ENCODE measurements at places on chromosomes 6 and 20. TPM values are rescaled to one million over a fixed set of nuclear protein-coding genes. Genes with fewer than 3 reads are reported as not detected.
A peak's percentile ranks its signal among the peaks of the same experiment; 100 is the strongest.

Gene KIFC1
- 11.6 TPM for total RNA-seq

- no peak for DNase-seq
Observed at GRCh38 chr20:21105429-21106170, 558 bp downstream of the LINC00237 start.

DNA sequence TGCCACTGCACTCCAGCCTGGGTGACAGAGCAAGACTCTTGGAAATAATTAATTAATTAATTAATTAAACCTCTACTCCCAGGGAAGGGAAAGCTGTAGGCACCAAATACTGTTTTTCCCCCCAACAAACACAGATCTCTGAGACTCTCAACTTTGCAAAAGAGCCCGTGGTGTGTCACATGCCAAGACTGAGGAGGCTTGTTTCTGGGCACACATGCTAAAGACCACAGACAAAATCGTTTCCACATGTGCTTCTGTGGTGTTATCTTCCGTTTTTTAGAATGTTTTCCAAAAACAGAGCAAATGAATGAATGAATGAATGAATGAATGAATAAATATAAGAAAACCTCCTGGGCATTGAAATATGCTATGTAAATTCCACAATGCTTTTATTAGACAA, 55.6 kb upstream of the ATXN1 start:
- no peak for DNase-seq

DNA sequence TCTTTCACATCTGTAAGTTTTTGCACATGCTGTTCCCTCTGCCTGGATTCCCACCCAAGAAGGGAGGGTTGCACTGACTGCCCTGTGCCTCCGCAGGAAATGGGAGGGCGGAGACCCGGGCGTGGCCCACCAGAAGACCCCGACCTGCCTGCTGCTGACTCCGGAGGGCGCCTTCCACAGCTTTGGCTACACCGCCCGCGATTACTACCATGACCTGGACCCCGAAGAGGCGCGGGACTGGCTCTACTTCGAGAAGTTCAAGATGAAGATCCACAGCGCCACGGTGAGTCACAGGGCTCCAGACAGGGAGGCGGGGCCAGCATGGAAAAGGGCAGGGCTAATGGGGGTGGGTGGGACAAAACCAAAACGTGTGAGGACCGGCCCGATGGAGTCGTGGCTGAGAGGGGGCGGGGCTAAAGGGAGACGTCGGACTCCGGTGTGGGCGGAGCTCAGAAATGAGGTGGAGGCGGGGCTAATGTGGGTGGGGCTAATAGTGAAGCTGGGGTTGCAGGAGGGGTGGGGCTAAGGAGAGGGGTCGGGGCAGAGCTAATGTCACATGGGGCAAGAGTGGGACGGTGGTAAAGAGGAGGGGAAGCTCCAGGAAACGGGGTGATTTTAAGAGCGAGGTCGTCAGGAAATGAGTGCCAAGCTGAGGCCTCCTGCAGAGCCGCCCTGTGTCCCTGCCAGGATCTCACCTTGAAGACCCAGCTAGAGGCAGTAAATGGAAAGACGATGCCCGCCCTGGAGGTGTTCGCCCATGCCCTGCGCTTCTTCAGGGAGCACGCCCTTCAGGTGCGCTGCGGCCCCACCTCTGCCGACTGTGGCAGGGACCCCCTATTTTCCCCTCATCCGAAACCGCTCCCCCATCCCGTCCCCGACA, 12.6 kb downstream of the HSPA12B start:
- DNase-seq: no peak

DNA sequence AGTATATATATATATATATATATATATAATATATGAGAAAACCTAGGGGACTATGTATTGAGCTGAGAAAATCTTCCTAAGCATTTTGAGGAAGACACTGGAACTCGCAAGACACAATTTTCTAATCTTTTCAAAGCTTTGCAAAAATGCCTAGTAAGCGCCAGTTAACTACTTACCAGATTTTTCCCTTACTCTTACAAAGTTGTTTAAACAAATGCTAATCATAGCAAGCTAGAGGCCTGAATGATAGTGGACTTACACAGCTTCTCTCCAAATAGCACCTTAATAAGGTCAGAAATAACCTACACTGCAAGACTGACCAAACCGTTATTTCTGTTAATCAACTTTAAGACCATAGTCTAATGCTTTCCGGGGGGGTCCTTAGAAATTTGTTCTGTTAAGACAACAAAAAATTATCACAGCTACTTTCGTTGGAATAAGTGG, 56.1 kb upstream of the HFE start:
- DNase-seq: no peak

GRCh38 chr6:75611702-75612375, 10.2 kb downstream of the SENP6 start:
- DNase-seq: no peak

DNA sequence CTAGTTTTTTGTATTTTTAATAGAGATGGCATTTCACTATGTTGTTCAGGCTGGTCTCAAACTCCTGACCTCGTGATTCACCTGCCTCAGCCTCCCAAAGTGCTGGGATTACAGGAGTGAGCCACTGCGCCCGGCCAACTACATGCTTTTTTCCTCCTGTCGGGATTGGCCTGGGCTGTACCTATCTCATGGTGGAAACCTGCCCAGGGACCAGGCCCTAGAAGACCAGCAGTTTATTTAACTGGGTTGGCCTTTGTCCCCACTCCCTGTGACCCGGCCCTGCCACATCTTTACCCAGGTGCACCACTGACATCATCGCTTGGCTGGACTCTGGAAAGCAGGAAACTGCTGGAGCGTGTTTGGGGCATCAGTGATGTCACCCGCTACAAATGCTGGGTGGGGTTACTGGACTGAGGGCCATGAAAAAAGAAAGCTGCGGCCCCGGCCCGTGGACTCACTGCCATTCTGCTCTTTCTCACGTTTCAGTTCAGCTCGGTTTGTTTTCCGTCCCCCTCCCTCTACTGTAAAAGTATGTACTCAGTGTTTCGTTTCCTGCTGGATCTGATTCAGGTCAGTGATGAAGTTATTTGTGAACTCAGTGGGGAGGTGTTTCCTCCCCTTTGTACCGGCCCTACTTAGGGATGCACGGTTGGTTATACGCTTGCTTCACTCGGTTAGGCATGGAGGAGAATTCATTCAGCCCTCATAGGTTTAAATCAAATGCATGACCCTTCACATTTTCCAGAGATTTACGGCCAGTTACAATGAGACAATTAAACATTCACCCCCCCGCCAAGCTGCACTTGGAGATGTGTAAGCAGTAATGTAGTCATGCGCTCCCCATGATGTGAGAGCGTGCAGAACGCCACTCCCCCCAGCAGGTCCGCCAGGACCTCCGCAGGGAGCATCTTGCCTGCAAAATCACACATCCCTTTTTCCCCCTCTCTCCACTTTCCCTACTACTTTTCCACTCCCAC, 179.3 kb downstream of the MTHFD1L start:
- DNase-seq: peak; percentile 87
